ENCODE measurements at places on chromosomes 7 and 10.

GRCh38 chr10:99564361-99564760 lies 31.6 kb downstream of the NKX2-3 start:
- no peak for DNase-seq

DNA sequence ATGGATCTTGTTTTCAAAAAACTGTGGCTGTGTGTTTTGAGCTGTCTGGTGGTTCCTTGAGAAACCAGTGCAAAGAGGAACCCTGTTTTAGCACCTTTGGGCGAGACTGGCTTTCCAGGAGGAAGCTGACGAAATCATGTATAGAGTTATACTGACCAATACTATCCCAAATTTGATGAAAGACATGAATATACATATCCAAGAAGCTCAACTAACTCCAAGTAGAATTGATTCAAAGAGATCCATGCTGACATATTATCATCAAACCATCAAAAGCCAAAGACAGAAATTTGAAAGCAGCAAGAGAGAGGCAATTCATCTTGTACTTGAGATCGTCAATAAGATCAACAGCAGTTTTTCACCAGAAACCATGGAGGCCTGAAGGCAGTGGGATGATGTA lies 610.7 kb downstream of the DNAJB6 start:
- DNase-seq, result no peak

GRCh38 chr7:155467846-155468784 lies 10.2 kb downstream of the EN2 start:
- DNase-seq, result peak; percentile 19

- DNase-seq, result no peak
Observed at GRCh38 chr10:20707251-20707650, 189.9 kb downstream of the NEBL start.

GRCh38 chr10:128463991-128464760 lies 338.0 kb upstream of the MKI67 start:
- DNase-seq, result no peak

GRCh38 chr10:73211106-73211811 lies 35.8 kb downstream of the DNAJC9 start:
- no peak for DNase-seq

DNA sequence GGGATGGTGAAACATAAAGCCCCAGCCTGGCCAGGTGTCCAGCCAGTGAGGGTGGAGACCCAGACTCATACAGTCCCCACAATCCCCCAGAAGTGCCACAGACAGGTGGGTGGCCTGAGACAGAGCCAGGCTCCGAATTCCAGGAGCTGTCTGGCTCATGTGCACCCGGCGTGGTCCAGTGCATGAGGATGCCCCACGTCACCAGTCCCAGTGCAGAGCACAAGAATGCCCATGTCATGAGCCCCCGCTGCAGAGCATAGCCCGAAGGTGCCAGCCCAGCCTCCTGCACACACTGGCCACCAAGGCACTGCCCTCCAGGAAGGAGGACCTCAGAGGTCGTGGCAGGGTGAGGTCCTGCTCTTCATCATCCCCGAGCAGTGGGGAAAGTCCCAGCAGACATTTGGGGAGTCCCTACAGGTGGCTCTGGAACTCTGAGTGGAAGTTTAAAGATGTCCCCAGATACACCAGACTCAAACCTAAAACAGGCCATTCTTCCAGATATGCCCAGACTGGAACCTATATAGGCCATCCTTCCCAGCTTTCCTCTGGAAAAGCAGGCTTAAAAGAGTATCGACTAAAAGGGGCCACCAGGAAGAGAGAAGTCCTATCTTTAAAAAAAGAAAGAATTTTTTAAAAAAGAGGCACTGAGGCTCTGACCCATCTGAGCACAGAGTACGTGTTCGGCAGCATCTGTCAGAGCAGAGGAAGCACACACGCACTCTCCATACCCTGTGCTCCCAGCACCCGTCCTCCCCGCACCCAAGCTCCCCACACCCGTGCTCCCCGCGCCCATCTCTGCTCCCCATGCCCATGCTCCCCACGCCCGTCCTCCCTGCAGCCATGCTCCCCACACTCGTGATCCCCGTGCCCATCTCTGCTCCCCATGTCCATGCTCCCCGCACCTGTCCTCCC lies 11.5 kb downstream of the DIP2C start:
- no peak for DNase-seq

GRCh38 chr10:121281576-121281975 lies 316.7 kb downstream of the FGFR2 start:
- DNase-seq, result no peak

DNA sequence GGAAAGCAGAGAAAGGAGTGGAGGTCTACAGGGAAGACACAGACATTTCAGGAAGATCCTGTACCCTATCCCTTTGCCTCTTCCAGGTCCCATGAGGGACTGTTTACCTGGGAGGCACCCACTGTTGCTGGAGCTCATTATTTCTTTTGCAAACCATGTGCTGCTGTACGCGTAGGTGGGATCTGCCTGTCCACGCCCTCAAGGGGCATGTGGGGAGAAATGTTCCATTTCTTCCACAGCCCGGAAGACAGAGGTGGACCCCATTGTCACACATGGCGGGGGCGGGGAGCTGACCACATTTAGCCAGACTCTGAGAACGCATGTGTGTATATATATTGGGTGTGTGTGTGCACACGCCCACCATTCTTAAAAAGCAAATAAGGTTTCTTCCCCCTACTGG lies 2.0 kb downstream of the PLXNA4 start:
- no peak for DNase-seq

DNA sequence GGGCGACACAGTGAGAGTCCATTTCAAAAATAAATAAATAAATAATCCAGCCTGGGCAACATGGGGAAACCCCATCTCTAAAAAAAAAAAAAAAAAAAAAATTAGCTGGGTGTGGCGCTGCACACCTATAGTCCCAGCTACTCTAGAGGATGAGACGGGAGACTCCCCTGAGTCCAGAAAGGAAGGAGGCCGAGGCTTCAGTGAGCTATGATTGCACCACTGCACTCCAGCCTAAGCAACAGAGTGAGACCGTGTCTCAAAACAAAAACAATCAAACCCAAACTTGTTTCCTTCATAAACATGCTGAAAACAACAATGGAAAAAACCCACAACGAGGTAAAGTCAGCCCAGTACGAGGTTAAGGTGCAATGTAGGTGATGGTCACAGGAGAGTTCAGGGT lies 1.2 kb downstream of the COX19 start:
- DNase-seq, result no peak

- no peak for DNase-seq
Observed at GRCh38 chr7:155857141-155857540, 44.9 kb upstream of the SHH start.

DNA sequence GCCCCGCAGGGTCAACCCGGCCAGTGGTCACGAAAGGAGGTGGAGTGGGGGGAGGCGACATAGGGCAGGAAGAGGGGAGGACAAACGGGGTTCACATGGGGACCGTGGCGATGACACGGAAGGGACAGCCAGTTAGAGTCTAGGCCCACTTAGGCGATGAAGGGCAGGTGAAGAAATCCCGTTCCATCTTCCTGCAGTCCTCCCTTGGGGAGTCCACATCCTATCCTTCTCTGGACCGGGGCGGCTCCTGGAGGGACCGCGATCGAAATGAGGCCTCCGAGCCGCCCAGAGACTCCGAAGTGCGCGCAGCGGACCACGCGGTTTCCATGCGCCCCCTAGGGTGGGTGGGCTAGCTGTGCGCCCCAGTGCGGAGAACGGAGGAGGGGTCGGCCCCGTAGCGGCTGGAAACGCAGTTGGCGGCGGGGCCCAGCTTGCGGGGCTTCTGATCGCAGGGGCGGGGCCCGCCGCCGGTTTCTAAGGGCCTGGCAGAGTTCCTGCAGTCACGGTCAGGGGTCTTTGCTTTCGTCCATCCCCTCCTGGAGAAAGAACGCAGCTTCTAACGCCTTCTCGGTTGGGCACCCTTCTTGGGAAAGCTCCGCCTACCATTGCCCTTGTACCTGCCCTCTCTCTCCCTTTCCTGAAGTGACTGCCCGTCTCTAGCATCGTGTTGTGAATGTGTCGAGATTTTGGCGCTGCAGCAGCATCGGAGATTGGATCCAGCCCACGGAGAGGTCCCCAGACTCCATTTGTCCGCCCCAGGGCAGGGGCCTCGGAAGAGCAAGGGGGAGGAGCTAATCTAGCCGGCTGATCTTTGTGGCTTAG lies 17.9 kb upstream of the TMEM225B start:
- DNase-seq, result peak; percentile 41

- no peak for DNase-seq
Observed at GRCh38 chr10:70909326-70909935, 21.1 kb upstream of the PCBD1 start.

DNA sequence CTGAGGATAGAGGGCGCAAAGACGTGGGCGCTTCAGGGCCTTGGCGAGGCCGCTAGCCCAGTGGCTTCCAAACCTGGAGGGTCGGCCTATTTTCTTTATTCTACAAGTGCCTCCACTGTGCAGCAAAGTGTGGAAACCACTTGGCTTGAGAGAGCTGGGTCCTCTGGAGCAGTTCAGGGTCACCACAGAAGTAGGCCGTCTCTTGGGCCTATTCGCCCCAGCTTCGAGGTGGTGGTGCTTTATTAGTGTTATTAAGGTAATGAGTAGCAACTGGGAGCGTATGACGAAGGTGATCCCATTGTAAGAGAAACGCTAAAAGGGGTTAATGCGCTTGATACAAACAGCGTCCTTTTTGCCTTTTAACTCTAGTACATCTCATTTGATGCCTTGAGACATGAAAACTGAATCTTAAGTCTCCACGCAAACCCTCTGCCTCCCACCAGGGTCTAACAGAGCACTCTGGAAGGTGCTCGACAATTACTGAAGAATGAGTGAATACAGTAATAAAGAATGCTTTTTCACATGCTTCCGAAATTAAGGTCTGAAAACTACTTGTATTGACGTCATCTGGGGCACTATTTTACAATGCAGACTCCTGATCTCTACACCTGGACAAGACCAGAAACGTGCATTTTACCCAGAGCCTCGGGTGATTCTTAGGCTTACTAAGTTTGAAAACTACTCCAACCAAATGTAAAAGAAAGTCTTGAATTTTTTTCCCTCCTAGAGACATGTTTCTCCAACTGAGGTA lies 647 bp upstream of the GSAP start:
- no peak for DNase-seq

- DNase-seq, result no peak
Observed at GRCh38 chr7:52586704-52587103, 448.7 kb upstream of the POM121L12 start.

DNA sequence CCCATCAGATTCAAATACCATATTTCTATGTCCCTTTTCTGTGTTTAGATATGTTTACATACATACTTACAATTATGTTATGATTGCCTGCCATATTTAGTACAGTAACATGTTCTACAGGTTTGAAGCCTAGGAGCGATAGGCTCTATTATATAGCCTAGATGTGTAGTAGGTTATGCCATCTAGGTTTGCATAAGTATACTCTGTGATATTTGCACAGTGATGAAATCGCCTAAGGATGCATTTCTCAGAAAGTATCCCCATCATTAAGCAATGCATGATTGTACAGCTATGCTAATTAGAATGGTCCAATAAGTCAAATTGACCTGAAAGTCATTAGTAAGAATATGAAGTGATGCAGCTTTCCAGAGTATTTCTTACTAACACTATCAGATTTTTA lies 1171.7 kb upstream of the LRRTM3 start:
- DNase-seq, result no peak

GRCh38 chr10:103666087-103666761 lies 172.7 kb downstream of the NEURL1 start:
- no peak for DNase-seq

- no peak for DNase-seq
Observed at GRCh38 chr10:129717816-129718547, 246.1 kb downstream of the EBF3 start.

- no peak for DNase-seq
Observed at GRCh38 chr10:58362027-58362789, 23.0 kb upstream of the TFAM start.

GRCh38 chr7:55473932-55474331 lies 98.4 kb downstream of the VOPP1 start:
- no peak for DNase-seq

DNA sequence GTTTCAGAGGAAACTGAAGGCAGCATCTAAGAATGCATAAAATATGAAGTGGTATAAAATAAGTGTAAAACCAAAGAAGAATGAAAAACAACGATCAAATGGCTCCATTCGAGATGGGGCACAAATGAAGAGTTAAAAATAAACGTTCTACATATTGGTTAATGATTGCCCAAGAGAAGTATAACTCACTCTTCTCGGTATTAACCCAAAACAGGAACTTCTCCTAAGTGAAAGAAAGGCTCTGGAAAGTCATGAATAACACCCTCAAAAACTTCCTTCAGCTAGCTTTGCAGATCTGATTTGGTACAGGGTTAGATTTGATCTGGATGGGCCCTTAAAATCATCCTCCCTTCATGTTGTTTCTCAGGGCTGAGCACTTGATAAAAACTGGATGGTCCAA lies 94.3 kb upstream of the ADO start:
- DNase-seq, result no peak

DNA sequence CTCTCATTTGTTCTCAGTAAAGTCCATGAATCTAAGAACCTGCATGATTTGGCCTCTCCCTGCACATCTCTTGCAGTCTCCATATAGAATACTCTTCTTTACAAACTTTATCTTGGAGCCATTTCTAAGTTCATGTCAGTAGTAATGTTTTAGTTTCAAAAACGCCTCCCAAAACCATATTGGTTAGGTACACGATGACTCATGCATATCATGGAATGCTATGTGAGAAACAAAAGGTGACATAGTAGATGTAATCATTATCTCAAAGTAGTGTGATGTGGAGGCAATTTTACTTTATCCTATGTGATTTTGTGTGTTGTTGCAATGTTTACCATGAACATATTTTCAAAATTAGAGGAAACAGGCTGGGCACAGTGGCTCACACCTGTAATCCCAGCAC lies 520.7 kb downstream of the KCNMA1 start:
- DNase-seq, result no peak

DNA sequence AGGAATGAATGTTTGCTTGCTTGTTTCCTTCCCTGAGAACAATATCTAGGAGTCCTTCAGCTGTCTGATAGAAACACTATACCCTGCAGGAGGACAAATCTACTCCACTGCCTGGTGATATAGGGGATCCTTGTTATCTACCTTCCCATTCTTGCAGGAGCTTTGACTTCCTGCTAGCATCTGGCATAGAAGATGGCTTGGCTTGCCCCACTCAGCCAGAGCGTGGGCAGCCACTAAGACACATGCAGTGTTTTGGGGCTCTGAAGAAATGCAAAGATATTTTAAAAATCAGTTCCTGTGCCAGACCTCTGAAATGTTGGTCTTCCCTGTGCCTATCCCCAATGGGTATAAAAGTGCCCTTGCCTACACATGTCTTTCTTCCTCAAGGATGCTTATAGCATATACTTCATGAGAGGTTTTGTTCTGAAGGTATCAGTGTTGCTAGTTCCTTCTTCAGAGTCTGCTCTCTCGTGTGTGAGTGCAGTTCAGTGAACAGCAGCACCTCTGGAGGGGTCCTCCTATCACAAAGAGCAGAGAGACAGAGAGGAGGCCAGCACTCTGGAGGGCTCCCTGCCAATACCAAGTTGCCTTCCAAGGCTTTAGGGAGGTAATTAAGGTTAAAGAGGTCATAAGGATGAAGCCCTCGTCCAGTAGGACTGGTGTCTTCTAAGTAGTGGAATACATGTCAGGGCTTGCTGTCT lies 149.1 kb upstream of the CALCR start:
- DNase-seq, result no peak

- DNase-seq, result no peak
Observed at GRCh38 chr7:42193471-42194129, 43.4 kb downstream of the GLI3 start.
